ENCODE measurements at places on chromosomes 4 and X.

- DNase-seq: no peak
Measured at GRCh38 chr4:110610620-110610939, 12.3 kb downstream of the PITX2 start.

GRCh38 chr4:85557016-85557901 is 82.3 kb downstream of the ARHGAP24 start:
- DNase-seq: no peak

DNA sequence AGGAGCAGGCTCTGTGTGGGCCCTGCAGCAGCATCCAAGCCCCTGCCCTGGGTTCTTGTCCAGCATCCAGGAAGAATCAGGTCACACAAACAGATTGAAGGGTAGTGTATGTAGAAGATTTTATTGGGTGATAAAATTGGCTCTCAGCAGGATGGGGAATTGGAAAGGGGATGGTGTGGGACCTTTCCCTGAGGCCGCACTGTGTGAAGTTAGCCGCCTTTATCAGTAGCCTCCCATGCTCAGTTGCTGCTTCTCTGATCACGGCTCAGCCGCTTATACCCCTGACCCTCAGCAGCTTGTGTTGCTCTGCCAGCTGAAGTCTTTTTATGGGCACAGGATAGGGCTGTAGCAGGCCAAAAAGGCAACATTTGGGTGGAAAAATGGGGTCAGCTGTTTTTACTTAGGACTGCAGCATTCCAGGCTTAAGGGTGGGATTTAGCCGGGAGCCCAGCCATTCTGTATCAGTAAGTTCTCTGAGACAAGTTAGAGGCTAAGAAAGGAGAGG is 35.2 kb upstream of the CCNG2 start:
- DNase-seq: no peak

GRCh38 chrX:13334491-13334890 is 14.6 kb upstream of the ATXN3L start:
- DNase-seq: no peak

GRCh38 chr4:184265546-184266351 is 48.1 kb upstream of the ENPP6 start:
- no peak for DNase-seq

- no peak for DNase-seq
Measured at GRCh38 chrX:18833071-18833731, 125.8 kb downstream of the PPEF1 start.

GRCh38 chrX:155056471-155056870 is 14.5 kb downstream of the CMC4 start:
- DNase-seq: no peak

DNA sequence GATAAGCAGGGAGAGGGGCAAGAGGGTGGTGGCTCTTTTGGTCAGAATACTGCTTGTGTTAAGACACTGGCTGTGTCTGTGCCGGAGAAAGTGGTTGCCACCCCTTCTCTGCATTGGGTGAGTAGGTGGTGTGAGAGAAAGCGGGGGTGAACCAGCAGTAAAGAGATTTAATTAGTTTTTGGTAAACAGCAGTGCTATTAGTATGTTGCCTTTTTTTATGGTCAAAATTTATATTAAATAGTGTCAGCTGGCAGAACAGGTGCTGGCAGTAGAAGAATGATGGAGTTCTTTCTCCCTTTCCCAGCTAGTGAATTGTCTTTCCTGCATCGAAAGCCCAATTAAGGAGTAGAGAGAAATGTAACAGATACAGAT is 181.6 kb downstream of the LARP7 start:
- no peak for DNase-seq

- DNase-seq: no peak
Measured at GRCh38 chr4:9964879-9965278, 56.4 kb downstream of the SLC2A9 start.

- DNase-seq: no peak
Measured at GRCh38 chrX:153636716-153637115, 10.3 kb upstream of the DUSP9 start.

DNA sequence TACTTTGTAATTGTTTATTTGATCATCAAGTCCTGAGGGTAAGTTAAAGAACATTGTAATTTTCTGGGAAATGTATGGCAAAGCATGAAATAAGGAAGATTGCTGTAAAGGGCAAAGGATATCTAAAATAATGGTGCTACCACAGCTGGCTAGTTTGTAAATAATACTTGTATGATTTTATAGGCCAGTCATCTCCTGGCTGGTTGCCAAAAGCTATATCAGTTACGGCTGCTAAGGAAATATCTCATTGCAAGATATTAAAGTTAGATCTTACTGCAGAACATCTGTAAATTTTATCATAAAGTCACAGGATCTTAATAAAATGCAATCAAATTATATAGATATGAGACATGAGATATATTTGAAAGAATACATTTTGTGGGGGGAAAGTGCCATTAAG is 150.8 kb upstream of the CXCL13 start:
- DNase-seq: no peak

- no peak for DNase-seq
Measured at GRCh38 chrX:15512401-15512965, 11.9 kb downstream of the BMX start.

GRCh38 chrX:148865277-148866210 is 365.1 kb downstream of the AFF2 start:
- no peak for DNase-seq

- DNase-seq: no peak
Measured at GRCh38 chr4:256492-256891, 48.8 kb downstream of the ZNF732 start.

GRCh38 chr4:164058776-164059445 is 564.4 kb downstream of the TMA16 start:
- no peak for DNase-seq

DNA sequence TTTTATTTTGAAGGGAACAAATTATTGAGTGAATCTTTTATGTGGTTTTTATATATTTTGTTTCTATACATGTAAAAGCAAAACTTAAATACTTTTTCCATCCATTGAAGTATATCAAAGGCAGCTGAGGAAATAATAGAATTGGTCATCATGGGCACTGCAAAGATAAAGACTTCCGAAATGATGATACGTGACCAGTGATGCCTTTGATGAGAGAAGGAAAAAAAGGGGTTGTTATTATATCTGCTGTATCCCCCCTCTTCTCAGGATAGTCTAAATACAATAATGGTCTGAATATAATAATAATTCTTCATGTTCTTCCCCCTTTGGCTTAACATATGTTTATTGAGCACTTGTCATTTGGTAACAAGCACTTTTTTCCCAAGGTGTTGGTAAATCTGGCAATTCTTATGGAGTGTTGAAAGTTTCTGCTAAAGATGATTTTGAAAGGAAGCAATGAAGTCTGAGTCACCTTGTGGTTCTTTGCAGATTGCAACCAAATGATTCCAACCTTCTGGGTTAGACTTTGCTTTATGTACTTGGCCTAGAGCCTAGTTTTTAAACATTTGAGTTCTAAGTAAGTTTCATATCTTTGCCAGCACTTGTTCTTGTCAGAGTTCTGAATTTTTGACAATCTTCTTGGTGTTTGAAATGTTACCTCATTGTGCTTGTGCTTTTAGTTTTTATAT is 60.8 kb downstream of the USP9X start:
- no peak for DNase-seq

DNA sequence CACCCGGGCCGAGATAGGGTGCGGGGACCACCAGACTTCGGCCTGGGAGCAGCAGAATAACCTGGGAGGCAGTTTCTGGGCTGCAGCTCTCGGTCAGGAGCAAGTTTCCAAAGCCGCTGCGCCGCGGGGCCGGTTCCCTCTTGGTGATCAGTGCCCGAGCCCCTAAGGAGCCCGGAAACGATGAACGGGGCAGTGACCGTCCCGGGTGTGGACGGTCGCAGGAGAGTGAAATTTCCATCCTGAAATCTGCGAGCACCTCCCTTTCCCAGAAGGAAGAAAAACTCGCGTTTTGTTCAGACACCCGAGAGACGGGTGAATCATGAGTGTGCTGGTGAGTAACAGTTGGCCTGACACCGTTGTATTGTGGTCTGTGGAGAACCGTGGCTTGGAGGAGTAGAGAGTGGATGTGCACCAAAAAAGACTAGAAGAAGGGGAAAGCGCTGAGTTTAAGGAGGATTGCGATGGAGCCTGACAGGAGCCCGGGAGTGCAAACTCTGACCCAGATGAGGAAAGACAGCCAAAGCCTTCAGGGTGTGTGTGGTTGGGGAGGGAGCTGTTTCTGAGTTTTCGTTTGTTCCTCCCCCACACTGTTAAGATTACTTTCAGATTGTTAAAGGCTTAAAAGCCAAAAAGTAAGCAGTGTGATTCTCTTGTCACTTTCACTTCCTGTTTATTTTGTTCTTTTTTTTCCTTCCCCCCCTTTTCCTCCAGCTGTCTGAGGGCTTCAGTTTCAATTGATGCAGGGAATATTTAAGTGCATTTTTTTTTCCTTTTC is 828 bp downstream of the MCUB start:
- peak; percentile 34 for DNase-seq

DNA sequence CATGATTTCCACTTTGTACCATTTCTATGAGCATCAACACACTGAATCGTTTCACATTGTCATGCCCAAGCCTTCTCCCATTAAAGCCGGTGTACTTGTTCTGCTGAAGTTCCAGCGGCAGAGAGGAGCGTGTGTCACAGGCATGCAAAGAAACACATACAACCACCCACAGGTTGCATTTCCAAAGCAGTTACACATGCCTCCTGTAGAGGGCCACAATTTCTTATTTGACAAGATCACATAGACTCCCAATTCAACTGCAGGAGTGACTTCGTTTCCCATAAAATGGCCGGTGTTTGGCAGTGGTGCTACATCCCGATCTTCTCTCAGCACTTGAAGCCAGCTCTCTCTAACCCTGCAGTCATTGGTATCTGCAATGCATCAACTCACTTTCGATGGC is 992.6 kb downstream of the NLGN4X start:
- DNase-seq: no peak

- peak; percentile 29 for DNase-seq
Measured at GRCh38 chr4:37970702-37971101, 10.5 kb downstream of the PTTG2 start.

DNA sequence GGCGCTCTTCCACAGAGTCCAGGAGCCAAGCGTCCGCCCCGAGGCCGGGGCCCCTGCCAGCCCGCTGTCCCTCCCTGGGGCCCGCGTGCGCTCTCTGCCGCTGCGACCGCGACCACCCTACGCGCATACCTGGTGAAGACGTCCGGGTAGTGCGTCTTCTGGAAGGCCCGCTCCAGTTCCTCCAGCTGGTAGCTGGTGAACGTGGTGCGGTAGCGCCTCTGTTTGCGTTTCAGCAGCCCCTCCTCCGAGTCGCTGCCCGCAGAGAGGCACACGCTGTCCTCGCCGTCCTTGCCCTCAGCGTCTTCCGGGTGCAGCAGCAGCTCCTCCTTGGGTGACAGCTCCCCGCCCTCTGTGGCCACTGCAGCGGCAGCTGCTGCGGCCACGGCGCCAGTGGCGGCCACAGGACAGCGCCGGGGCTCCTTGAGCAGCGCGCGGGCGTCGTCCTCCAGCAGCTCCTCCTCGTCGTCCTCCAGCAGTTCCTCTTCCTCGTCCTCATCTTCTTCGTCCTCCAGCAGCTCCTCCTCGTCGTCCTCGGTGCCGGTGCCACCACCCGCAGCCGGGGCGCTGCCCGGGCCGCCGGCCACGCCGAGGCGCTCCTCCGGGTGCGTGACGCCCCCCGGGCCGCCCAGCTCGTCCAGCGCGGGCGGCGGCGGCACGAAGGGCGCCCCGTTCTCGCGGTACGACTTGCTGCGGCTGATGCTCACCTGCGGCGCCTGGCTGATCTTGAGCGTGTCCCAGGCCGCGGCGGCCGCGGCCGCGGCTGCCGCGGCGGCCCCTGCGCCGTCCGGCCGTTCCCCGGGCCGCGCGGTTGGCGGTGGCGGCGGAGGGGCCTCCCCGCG is 2.8 kb downstream of the ARX start:
- DNase-seq: no peak

- no peak for DNase-seq
Measured at GRCh38 chr4:141142423-141142822, 9.2 kb upstream of the RNF150 start.

DNA sequence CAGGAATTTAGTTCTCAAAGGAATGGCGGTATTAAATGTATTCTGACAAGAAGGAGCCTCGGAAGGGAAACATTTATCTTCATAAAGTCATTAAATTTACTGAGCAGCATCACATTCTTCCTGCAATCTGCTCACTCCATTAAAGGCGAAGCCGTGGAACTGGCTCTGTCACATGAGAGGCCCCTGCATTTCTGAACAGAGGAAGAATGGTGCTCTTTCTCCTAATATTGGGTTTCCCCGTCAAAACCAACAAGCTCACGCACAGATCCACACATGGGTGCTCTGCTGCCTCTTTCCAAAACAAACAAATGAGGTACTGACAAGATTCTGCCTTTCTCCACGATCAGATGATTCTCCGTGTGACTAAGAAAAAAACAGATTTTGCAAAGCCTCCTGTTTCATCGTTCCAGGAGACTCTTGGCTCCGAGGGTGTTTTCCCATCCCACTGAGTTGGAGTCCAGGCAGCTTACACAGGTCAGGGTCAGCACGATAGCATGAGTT is 191.2 kb downstream of the IDS start:
- DNase-seq: no peak

DNA sequence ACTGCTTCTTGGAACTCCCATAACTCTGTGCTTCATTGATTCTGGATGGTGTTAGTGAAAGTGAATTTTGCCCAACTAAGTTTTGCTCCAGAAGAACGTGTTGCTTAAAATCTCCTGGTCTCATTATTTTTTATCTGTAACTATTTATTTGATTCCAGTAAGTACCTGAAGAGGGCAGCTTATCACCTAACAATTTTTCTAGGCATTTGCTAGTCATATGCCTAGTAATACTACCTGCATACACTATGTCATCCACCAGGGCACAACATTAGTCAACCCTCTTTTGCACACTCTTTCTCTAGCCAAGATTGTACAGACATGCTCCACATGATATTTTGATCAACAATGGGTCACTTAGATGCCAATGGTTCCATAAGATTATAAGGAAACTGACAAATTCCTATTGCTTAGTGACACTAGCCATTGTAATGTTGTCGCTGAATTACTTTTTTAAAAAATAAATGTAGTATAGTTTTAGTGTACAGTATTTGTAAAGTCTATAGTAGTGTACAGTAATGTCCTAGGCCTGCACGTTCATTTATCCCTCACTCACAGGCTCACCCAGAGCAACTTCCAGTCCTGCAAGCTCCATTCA is 499.9 kb upstream of the AADAT start:
- no peak for DNase-seq

DNA sequence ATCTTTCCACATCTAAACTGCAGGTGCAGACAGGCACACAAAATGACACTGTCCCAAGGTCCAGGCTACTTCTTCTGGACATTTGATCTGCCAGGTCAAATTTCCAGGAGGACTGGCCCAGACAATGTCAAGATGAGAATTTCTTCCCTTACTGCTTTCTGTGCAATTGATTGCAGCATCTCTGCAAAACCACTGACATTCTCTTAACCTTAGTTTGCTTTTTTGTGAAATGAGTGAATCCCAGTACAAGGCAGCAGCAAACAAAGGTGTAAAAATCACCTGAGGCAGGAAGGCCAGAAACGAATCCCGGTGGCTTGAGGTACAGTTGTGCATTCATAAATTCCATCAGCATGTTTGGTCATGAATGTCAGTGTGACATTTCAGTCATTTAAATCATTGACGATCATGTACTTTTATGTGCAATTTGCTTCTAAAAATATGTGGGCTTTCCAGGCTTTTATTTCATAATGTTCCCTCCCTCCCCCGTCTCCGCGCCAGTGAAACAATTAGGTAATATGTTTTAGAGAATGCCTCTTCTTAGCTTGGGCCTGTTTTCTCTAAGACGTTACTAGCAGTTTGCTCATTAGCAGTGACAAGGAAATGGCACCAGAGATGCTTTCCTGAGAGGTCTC is 39.1 kb downstream of the NHS start:
- no peak for DNase-seq

- peak; percentile 20 for DNase-seq
Measured at GRCh38 chr4:81913427-81913879, 441.7 kb upstream of the RASGEF1B start.

GRCh38 chrX:115582616-115583495 is 21.9 kb downstream of the PLS3 start:
- no peak for DNase-seq
